ENCODE measurements at places on chromosomes 2 and 18. TPM values are rescaled to one million over a fixed set of nuclear protein-coding genes. Genes with fewer than 3 reads are reported as not detected.

The LYPD6 gene
- total RNA-seq, result 9.4 TPM

The SH2D6 gene
- total RNA-seq, result 0.41 TPM

GRCh38 chr2:64067326-64067725 lies 48.1 kb upstream of the VPS54 start:
- no peak for DNase-seq

DNA sequence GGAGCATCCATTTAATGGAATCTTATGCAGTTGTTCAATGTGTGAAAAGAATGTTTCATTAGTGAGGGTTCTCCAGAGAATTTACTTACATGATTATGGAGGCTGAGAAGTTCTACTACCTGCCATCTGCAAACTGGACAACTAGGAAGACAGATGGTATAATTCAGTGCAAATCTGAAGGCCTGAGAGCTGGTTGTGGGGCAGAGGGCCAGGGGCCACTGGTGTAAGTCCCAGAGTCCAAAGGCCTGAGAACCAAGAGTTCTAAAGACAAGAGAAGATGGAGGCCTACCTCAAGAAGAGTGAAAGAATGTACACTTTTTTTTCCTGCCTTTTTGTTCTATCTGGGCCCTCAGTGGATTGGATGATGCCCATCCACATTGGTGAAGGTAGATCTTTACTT lies 114.8 kb downstream of the DDX1 start:
- no peak for DNase-seq

DNA sequence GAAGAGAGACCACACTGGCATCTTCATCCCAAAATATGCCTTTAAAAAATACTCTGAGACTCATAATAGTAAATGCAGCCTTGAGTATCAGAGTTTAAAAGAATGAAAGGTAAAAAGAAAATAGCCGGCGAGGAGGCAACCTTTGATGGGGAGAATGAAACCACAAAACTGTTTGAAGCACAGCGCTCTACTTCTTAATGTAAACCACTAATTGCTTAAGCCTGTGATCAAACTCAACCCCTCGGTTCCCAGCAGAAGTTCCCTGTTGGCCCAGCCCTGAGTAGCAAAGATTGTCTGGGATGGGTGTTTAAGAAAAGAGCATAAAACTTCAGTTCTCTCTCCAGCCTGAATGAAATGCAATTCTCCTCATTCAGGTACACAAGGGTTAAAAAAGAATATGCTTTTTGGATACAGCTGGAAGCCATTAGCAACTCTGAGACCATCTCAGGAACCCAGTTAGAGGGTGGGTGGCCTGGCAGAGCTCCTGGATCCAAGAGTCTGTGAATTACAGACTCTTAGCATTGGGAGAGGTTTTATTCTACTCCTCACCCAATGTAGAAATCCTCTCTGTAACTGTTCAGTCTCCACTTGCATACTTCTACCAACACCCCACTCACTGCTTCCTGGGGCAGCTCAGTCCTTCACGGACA lies 44.8 kb downstream of the VIT start:
- no peak for DNase-seq
